ENCODE measurements at places on chromosomes 3 and 15. TPM values are rescaled to one million over a fixed set of nuclear protein-coding genes. Genes with fewer than 3 reads are reported as not detected.

The CHL1 gene
- 78.5 TPM for total RNA-seq

The SERINC4 gene
- 3.8 TPM for total RNA-seq

The GRK7 gene
- 1.3 TPM for total RNA-seq

The DNAJC13 gene
- 88.2 TPM for total RNA-seq

The ZBTB47 gene
- total RNA-seq = 22.9 TPM

The SEMA3F gene
- total RNA-seq = 60.7 TPM

The SLC22A13 gene
- total RNA-seq = 0.27 TPM

The PATL2 gene
- 0.49 TPM for total RNA-seq

The ZNF80 gene
- total RNA-seq = not detected

The MTFMT gene
- 23.9 TPM for total RNA-seq

The TIGIT gene
- total RNA-seq = not detected

The SLC2A2 gene
- not detected for total RNA-seq

The POPDC2 gene
- 2.4 TPM for total RNA-seq

The WDR49 gene
- 1.1 TPM for total RNA-seq

The MRPS11 gene
- 19.4 TPM for total RNA-seq

The PPIP5K1 gene
- 46.3 TPM for total RNA-seq

The PROK2 gene
- 1.1 TPM for total RNA-seq

The SERPINI2 gene
- not detected for total RNA-seq

The B3GALNT1 gene
- total RNA-seq = 67.7 TPM

The MAN2C1 gene
- 272 TPM for total RNA-seq

The PPP1R14D gene
- not detected for total RNA-seq

The ACOX2 gene
- 22.8 TPM for total RNA-seq

The ALPK3 gene
- 11.1 TPM for total RNA-seq

The SAMMSON gene
- 1.2 TPM for total RNA-seq

The GHSR gene
- not detected for total RNA-seq

The MPI gene
- 106 TPM for total RNA-seq

The GOLGA6C gene
- total RNA-seq = not detected

The MIX23 gene
- 22.8 TPM for total RNA-seq

The UBAP1L gene
- total RNA-seq = 22.0 TPM

The BLM gene
- total RNA-seq = 5.5 TPM

The CKMT1A gene
- total RNA-seq = 2.6 TPM

The WDR53 gene
- total RNA-seq = 10.4 TPM

The FANCD2OS gene
- total RNA-seq = not detected

The FBXO45 gene
- total RNA-seq = 25.0 TPM

The KY gene
- 13.8 TPM for total RNA-seq

The C2CD4A gene
- not detected for total RNA-seq
